Aorta (tissue), 5 donors: ENCODE measurements at places on chromosomes 5 and 9. TPM values are rescaled to one million over a fixed set of nuclear protein-coding genes. Genes with fewer than 3 reads are reported as not detected.

Gene ASB6
- total RNA-seq: 20.8 TPM

Gene IL3
- not detected for total RNA-seq

DNA sequence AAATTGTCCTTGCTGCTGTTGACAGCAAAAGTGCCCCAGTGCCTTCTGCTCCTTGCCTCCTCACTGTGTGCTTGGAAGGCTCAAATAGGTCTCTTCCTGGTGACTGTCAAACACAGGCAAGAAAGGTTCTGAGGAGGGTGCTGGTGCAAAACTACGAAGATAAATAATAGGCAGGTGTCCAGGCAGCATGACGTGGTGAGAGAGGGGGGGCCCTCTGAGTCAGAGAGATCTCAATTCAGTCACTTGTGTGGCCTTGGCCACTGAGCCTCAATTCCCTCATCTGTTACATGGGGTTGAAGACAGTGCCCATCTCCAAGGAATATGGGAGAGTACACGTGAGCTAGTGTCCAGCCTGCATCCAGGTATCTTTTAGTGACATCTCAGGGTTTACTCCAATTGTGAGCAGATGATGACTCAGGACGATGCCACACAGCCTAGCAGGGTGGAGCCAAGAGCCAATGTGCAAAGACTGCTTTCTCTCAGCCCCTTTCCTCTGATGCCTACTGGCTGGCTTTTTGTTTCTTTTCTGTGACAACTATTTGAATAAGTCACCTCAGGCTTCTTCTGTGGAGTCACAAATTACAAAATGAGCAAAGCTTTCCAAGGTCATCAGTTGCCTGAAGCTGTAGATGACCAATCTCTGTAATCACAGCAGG, 29.7 kb upstream of the SMIM32 start:
- no peak overlapping the region for H3K4me3 ChIP-seq
- no peaks in the 10 kb centered on the region for H3K4me1 ChIP-seq
- H3K27ac ChIP-seq: no peak overlapping the region
- no peaks in the 10 kb centered on the region for H3K36me3 ChIP-seq
- H3K27me3 ChIP-seq: no peaks in the 10 kb centered on the region
- no peak for DNase-seq

DNA sequence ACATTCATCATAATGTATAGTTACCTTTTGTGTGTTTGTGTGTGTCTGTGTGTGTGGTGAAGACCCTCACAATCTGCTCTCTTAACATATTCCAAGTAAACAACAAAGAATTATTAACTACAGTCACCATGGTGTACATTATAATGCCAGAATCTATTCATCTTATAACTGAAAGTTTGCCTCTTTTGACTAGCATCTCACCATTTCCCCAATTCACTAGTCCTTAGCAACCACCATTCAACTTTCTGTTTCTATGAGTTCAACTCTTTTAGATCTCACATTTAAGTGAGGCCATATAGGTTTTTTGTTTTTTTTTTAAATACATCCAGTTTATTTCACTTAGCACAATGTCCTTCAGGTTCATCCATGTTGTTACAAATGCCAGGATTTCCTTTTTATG, 83.6 kb downstream of the SMC2 start:
- no peaks in the 10 kb centered on the region for H3K36me3 ChIP-seq
- DNase-seq: no peak
- no peak overlapping the region for H3K4me3 ChIP-seq
- no peak overlapping the region for H3K27ac ChIP-seq
- H3K4me1 ChIP-seq: no peaks in the 10 kb centered on the region

- no peaks in the 10 kb centered on the region for H3K27me3 ChIP-seq
- no peak overlapping the region for H3K4me3 ChIP-seq
- H3K36me3 ChIP-seq: no peaks in the 10 kb centered on the region
- no peak for DNase-seq
- H3K4me1 ChIP-seq: peaks cover 15% of the 10 kb centered on the region
- no peak overlapping the region for H3K27ac ChIP-seq
Measured at GRCh38 chr9:18056993-18057369, 417.0 kb upstream of the ADAMTSL1 start.

GRCh38 chr5:109825450-109825849, 135.7 kb downstream of the MAN2A1 start:
- H3K36me3 ChIP-seq: no peaks in the 10 kb centered on the region
- H3K27me3 ChIP-seq: no peaks in the 10 kb centered on the region
- H3K4me1 ChIP-seq: peaks cover 2% of the 10 kb centered on the region
- DNase-seq: no peak
- H3K27ac ChIP-seq: no peak overlapping the region

GRCh38 chr5:54746346-54746745, 228.8 kb downstream of the SNX18 start:
- H3K4me1 ChIP-seq: peaks cover 5% of the 10 kb centered on the region
- no peak overlapping the region for H3K27ac ChIP-seq
- H3K27me3 ChIP-seq: no peaks in the 10 kb centered on the region
- no peak for DNase-seq
